Iris pigment epithelial cell (primary cell): ENCODE measurements at places on chromosomes 7 and 10.

DNA sequence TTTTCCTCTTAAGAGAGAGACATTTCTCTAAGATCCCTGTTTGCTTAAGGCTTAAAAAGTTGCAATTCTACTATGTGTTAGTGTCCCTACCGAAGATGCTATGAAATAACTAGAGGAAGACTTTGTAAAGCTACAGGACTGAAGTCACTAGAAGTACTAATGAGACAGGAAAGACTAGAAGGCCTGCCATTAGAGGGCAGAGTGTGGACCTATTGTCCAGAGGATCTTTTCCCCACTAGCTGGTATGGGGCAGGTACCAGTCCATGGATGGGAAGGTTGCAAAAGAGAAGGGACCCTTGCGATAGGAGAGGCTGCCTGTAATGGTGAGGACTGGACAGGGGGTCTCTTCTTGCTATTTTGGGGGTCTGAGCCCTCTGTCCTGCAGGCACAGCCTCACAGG lies 178.1 kb downstream of the TMEM178B start:
- DNase-seq, result no peak

DNA sequence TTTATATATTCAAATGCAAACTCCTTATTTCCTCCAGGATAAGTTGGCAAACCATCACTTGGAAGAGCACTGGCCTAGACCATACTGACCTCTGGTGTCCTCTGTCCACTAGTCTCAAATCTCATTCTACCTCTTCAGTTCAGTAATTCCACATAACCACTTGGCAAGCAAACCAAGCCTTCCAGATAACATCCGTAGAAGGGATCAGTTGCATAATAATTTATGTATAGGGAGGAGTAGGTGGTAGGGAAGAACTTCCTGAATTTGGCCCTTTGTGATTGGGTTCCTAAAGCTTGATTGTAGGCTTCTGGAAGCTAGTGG lies 55.0 kb downstream of the WAC start:
- DNase-seq, result peak; percentile 71

DNA sequence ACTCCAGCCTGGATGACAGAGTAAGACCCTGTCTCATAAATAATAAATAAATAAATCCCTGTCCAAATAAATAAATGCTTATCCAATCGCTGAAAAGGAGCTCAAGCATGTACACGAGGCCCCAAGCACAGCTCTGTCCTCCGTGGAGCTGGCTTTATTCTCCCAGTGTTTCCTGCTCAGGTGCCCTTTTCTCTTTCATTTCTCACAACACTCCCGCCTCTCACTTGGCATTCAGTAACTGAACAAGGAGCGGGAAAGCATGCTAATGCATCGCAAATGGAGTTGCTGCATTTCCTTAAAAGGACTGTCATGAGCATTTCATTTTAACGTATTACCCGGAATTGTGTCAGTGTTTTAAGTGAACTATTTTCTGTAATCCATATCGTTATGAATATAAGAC lies 210.9 kb upstream of the C7orf33 start:
- no peak for DNase-seq

- DNase-seq, result peak; percentile 49
Observed at GRCh38 chr7:7969306-7970236, 975 bp downstream of the GLCCI1 start.

- no peak for DNase-seq
Observed at GRCh38 chr10:15954188-15954587, 93.9 kb upstream of the MINDY3 start.

DNA sequence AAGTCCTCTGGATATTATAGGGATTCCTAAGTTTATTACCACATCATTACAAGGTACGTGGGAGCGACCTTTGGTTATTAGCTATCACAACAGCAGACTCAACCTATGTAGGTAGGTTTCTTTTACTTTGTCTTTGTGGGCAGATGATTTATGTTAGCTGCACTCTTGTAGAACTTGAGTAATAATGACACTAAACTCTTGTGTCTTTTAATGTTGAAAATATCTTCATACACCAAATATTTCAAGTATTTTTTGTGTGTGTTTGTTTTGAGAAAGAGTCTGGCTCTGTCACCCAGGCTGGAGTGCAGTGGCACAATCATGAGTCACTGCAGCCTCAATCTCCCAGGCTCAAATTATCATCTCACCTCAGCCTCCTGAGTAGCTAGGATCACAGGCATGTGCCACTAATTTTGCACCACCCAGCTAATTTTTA lies 19.2 kb upstream of the SUPV3L1 start:
- DNase-seq, result peak; percentile 55

- DNase-seq, result no peak
Observed at GRCh38 chr7:158032561-158033115, 555.0 kb downstream of the PTPRN2 start.

- peak; percentile 61 for DNase-seq
Observed at GRCh38 chr7:29408841-29409243, 154.8 kb upstream of the PRR15 start.

GRCh38 chr10:3554121-3554522 lies 230.9 kb downstream of the KLF6 start:
- DNase-seq, result no peak

- no peak for DNase-seq
Observed at GRCh38 chr7:22855049-22855392, 32.4 kb upstream of the TOMM7 start.

DNA sequence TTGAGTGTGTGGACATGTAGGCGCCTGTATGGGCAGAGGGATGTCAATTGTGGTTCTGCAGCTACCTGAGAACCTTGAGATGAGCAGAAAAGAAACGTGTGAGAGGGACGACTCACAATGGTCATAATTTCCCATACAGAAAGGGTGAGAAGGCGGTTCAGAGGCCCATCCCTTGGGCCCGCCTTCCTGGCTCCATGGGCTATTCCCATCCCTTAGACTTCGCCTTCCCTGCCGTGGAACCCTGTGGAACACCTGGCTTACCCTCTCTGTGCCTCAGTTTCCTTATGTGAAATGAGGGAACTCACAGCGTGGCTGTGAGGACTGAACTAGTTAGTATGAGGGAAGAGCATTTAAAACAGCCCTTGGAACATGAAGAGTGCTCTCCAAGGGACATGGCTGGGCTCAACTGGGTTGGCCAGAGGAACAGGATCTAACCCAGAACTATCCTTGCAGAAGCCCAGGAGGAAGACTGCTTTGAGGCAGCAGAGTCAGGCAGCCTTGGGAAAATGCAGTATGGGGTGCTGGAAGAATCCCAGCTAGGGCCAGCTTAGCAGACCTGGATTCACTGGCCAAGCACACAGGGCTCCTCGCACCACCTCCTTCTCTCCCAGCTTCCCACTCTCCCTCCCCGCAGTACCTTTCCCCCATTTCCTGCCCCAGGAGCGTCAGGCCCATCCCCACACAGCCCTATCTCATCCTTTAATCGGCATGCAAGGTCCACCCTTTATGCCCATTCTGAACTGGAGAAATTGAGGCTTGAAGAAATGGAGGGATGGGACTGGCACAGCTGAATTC lies 11.1 kb upstream of the ZMIZ1 start:
- DNase-seq, result no peak

GRCh38 chr10:4662576-4663161 lies 163.3 kb upstream of the AKR1E2 start:
- DNase-seq, result no peak

DNA sequence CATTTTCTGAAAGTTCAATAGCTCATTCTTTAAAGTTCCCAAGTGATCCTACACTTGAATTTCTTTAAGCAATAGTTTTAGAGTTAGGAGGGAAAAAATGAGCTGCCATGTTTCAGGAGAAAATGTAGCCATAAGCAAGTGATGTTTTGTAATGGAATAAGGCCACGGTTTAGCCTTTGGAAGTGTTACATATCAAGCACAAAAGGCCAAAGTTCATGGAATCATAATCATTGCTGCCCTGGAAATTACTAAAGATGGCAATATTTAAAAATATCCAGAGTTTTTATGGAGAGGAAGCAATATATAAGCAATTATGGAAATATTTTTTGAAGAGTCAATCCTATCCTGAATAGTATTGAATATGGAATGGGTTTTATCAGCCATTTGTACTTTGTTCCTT lies 68.4 kb downstream of the ETV1 start:
- DNase-seq, result no peak

DNA sequence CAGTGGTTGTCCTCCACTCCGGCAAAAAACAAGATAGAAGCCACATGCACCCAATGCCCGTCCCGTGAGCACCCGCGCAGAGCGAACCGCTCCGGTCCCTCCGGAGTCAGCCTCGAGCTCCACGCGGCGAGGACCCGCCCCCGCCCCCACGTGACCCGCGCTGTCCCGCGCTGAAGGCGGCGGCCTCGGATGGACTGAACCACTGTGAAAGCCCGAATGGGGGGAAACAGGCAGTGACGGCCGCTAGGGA lies 766 bp upstream of the EIF3B start:
- DNase-seq, result peak; percentile 88

GRCh38 chr10:104577861-104578521 lies 63.1 kb upstream of the SORCS3 start:
- no peak for DNase-seq

GRCh38 chr10:122490268-122490667 lies 28.9 kb downstream of the HTRA1 start:
- no peak for DNase-seq

GRCh38 chr10:127351542-127351941 lies 155.2 kb upstream of the INSYN2A start:
- no peak for DNase-seq

DNA sequence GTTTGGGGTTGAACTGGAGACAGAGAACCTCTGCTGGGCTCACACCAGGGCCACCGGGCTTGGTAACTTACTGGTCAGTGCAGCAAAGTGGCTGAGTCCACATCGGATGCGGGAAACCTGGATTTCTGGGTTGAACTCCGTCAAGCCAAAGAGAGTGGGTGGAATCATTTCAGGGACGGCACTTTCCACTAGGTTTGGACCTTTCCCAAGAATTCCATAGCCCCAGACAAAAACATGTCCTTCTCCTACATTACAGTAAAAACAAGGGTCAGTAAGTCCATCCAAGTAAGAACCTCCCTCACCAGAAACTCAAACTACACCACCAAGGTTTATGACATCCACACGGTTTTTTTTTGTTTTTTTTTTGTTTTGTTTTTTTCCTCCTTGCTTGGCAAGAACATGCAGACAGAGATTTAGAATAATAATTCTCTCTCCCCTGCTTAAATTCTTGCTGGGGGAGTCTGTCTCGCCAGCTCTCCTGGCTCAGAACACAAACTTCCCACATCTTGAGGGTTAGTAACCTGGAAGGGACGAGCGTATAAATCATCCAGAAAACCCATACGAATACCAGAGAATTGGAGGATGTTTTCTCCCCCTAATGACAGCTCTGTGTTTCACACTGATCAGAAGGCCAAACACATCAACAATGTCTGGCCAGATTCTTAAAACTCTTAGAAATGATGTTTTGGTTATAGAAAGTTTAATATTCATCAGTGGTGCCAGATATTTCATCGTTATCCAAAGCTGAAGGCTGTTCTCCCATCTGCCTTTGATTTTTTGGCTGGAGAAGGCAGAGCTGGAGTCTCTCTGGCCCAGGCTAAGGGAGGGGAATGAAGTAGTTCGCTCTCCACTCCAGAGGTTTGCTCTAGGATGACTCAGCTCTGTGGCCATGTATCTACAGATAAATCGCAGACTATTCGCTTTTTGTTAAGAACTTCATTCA lies 17.5 kb downstream of the RCC1L start:
- peak; percentile 83 for DNase-seq

DNA sequence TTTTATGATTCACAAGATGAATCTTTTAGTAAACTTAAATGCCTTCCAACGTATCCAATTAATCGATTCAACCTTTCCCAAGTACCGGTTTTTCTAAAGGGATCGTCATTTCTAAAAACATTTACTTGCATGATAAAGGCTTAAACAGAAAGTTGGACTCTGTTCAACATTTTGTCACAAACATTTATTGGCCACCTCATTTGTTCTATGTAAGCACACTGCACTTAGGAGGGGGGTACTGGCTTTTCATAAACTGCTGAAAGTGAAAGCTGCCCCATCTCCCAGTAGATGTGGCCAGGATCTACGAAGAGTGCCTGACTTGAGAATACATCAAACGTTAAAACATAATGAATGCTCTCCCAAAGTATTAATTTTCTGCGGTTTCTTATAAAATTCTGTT lies 37.3 kb upstream of the LAMB4 start:
- DNase-seq, result peak; percentile 22

- DNase-seq, result no peak
Observed at GRCh38 chr7:138067774-138068173, 8.5 kb upstream of the AKR1D1 start.

DNA sequence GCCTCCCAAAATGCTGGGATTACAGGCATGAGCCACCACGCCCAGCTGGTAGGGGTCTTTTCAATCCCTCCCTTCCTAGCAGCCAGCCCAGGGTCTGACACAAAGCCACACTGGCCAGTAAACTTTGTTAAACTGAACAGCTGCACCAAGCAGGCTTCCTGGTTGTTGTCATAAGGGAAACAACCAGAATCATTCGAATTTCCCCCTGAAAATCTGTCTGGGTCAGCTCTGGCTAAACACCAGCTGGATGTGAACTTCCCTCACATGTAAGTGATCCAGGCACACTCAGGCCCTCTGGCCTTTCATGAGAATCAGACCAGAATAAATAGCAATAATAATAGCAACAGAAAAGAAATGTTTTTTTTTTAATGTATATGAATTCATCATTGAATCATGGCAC lies 7.4 kb downstream of the IMPDH1 start:
- no peak for DNase-seq

DNA sequence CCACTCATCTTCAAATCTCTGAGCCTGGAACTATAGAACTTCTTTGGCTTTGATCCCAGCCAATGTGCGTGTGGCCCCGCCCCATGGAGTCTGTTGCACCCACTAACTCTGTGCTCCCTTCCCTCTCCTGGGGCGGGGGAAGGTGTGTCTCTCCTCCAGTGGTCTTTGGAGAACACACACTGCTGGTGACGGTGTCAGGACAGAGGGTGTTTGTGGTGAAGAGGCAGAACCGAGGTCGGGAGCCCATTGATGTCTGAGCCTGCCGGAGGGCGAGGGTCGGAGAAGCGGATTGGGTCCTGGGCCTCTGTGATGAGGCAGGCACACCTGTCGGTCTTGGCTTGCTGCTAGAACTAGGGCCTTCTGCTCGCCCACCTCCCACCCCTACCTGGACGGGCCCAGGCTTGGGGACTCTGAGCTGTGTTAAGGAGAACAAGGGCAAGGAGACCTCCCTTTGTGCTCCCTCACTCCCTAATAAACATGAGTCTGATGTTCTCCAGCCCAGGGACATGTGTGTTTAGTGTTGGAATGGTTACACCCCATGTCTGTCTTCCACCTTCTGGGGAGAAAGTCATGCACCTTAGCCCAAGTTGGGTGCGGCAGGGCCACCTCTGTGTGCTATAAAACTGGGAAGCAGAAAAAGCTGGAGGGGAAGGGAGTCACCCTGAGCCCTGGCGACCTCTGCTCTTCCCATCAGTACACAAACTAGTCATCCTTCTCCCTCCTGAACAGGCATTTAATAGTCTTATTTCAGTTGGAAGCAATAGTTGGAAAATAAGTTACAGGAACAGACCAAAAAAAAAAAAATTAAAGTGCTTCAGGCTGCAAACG lies 4.6 kb downstream of the TRAPPC14 start:
- no peak for DNase-seq

- no peak for DNase-seq
Observed at GRCh38 chr7:151823566-151824372, 53.1 kb downstream of the PRKAG2 start.

GRCh38 chr10:30013757-30014156 lies 45.6 kb downstream of the JCAD start:
- peak; percentile 69 for DNase-seq

- no peak for DNase-seq
Observed at GRCh38 chr7:106392590-106392989, 107.8 kb upstream of the NAMPT start.
